ENCODE measurements at places on chromosomes 1 and 21.

GRCh38 chr1:226144045-226144444 is 42.5 kb downstream of the ACBD3 start:
- DNase-seq = no peak

GRCh38 chr21:33848249-33848953 is 67.2 kb downstream of the ATP5PO start:
- no peak for DNase-seq

DNA sequence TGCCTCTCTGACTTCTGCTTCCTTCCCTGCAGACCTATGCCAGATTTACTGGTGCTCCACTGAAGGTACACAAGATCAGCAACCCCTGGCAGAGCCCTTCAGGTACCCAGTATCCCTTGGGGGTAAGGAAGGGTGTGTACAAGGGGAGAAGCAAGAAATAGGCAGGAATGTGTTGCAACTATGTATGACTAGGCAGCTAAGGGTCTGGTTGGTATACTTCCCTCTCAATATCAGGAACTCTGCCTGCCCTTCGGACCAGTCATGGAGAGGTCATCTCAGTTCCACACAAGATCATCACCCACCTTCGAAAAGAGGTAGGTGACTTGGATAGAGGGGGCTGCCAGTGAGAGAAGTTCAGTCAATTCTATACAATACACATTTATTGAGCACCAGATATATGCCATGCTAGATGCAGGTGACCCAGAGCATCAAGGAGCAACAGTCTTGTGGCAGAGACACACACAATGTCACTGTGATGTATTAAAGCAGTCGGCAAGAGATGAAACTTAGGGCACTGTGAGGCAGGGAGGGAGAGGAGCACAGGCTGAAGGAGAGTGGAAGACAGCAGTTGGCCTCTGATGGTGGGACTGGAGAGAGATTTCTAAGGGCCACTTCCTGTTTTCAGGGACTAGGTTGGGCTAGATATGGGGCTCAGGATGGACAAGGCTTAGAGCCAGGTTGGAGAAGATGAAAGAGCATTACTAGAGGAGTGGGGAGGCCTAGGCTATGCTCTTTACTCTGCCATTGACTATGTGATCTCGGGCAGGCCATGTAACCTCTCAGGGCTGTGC is 2.0 kb downstream of the MTX1 start:
- no peak for DNase-seq

GRCh38 chr1:31579374-31579773 is 3.1 kb downstream of the TINAGL1 start:
- no peak for DNase-seq

DNA sequence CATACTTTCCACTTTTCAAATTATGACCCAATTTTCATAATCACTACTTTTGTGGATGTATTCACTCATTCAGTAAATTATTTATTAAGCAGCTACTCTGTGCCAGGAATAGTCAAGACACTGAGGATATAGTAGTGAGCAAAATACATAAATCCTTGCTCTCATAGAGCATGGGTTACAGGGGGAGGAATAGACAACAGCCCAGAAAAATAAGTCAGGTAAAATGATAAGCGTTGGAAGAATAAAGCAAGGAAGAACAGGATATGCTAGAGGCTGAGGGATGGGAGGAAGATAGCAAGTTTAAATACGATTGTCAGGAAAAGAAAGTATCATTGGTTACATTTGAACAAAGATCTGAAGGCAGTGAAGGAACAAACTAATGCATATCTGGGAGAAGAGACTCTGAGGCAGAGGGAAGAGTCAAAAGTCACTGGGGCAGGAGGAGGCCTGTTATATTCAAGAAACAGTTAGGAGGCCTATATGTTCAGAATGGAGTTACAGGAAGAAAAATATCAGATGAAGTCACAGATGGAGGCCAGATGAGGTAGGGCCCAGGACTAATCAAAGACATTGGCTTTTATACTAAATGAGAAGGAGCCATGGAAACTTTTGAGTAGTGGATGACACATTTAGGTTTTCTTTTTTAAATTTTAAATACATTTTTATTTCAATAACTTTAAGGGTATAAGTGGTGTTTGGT is 42.9 kb downstream of the SEC22B start:
- no peak for DNase-seq

GRCh38 chr1:173302366-173302765 is 95.2 kb upstream of the TNFSF4 start:
- no peak for DNase-seq
